ENCODE measurements at places on chromosomes 7 and 10. TPM values are rescaled to one million over a fixed set of nuclear protein-coding genes. Genes with fewer than 3 reads are reported as not detected.

GRCh38 chr10:113435881-113436280 is 117.0 kb upstream of the HABP2 start:
- DNase-seq: no peak

GRCh38 chr10:77252380-77253146 is 385.0 kb downstream of the KCNMA1 start:
- DNase-seq: no peak

DNA sequence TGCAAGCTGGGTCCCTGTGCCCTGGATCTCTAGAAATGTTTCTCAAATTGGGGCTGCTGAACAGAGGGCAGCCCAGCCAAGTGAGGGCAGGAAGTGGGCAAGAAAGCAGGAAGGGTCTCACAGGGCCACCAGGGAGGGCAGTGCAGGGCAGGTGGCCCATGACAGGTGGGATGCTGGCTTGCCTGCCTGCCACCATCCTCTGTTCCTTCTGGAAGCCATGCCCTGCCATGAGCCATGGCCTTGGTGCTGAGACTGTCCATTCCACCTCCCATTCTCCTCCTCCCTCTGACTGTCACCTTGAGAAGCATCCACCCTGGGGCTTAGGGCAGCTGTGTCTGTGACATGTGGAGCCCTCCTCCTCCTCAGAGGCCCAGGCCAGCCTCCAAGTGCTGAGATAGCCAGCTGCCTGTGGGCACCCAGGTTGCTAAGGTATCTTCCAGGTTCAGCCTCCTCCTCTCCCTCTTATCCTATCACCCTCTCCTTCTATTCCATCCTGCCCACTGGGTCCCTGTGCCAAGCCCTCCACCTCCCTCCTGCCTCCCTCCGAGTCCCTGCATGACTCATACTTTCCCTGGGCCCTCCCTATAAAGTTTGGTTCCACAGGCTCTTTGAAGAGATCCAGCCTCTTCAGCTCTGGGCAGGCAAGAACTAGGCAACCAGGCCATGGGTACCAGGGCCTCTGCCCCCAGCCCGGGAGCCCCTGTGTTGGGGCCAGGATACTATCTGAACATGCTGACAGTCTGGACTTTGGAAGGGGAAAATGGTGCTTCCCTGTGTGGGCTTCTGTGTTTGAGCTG is 1.3 kb downstream of the VSIR start:
- DNase-seq: no peak

- no peak for DNase-seq
These were observed 100.1 kb downstream of the HIP1 start for GRCh38 chr7:75638594-75639070.

DNA sequence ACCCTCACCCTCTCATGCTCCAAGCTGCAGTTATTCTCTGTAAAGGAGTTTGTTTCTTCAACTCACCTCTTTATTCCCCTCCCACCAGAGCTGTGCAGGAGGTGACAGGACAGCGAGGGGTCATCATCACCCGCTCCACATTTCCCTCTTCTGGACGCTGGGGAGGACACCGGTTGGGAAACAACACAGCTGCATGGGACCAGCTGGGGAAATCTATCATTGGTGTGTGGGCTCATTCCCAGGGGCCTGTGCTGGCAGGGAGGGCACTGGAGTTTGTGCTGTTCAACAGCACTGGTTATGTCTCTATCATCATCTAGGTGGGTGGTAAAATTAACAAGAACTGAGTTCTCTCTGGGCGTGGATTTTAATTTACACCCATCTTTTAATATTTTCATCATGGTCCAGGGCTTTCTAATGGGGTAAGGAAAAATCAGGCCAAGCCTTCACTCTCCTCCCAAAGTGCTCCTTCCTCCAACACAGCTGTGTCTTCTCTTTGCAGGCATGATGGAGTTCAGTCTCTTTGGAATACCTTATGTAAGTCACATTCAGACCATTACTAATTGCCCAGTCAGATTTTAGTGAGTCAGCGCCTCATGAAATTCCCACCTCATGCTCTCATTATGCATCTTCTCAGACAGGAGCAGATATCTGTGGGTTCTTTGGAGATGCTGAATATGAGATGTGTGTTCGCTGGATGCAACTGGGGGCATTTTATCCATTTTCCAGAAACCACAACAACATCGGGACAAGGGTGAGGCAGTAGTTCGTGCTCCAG is 61.6 kb downstream of the PRSS58 start:
- DNase-seq: no peak

GRCh38 chr7:2031451-2031845 is 201.3 kb downstream of the MAD1L1 start:
- no peak for DNase-seq

DNA sequence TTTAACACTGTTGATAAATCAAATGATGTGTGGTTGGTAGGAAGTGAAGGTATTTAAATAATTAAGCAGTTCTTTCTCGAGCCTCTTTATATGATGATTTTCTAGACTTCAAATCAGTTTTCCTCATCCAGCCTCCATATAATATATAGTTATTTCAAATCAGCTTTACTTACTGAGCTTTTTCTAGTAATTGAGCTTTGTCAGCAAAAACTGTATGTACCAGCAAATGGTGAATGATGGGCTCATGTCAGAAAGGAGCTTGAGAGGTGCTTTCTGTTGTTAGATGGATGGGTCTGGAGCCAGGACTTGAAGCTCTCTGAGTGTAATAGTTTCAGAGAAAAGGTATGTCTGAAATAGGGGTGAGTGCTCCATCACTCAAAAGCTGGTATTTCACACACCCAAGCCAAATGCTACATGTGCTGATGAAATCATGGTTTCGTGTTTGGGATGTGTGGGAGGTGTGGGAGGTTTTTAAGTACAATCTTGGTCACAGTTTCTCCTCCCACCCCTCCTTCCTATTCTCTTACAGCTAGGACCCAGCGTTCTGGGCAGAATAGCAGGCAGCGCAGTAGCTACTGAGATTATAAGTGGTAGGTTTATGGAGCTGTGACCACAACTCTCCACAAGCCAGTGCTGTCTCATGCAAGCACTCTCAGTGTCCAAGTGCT is 55.8 kb downstream of the LRMDA start:
- no peak for DNase-seq

DNA sequence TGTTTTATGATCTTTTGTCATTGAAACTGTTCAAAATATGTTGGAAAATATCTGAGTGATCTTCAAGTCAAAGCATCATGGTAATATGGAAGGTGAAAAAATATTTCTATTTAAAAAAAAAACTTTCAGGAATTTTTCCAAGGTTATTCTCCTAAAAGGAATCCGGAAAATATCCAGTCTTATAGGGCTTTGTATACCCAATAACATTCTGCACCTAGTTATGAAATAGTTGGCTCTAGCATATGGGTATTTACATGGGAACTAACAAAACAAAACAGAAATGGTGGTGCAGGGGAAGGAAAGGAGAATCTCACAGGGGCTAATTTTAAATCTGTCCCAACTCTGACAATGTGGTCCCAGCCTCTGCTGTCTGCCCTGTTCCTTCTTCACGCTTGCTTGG is 167.1 kb upstream of the RHEB start:
- DNase-seq: no peak

DNA sequence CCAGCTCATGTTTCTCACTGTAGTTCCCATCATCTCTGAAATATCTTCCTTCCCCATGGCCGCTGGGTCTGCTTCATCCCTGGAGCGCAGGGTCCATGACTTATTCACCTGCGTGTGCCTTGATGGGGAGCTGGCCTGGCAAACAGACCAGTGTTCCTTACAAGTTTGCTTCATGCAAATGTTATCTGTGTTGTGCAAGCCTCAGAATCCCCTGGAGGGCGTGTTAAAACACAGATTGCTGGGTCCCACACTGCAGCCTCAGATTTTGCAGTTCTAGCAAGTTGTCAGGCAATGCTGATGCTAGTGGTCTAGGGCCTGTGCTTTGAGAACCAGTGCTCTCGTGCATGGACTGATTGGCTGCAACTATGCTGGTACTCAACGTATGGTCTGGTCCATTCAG is 7.2 kb upstream of the DMBT1 start:
- DNase-seq: no peak

DNA sequence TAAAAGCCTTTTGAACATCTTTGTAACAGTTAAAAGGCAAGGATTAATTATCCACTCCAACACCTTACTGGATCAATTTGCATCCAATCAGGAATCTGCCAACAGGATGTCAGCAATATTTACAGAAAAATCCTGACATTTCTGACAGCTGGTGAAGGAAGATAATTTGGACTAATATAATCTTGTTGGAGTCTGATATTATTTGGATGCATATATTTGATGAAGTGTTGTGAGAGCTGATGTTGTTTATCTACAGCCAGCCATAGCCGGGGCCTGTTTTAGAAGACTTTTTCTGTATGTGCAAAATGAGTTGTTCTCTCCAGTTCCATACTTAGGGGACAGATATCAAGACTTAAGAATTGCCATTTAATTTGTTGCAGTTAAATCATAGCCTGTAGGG is 91.1 kb downstream of the GPR37 start:
- DNase-seq: no peak

- no peak for DNase-seq
These were observed 111.5 kb downstream of the CCNY start for GRCh38 chr10:35447693-35448407.

- DNase-seq: no peak
These were observed 1.4 kb downstream of the HTRA1 start for GRCh38 chr10:122462533-122463465.

- DNase-seq: no peak
These were observed 85.3 kb downstream of the HECTD2 start for GRCh38 chr10:91495402-91495801.

DNA sequence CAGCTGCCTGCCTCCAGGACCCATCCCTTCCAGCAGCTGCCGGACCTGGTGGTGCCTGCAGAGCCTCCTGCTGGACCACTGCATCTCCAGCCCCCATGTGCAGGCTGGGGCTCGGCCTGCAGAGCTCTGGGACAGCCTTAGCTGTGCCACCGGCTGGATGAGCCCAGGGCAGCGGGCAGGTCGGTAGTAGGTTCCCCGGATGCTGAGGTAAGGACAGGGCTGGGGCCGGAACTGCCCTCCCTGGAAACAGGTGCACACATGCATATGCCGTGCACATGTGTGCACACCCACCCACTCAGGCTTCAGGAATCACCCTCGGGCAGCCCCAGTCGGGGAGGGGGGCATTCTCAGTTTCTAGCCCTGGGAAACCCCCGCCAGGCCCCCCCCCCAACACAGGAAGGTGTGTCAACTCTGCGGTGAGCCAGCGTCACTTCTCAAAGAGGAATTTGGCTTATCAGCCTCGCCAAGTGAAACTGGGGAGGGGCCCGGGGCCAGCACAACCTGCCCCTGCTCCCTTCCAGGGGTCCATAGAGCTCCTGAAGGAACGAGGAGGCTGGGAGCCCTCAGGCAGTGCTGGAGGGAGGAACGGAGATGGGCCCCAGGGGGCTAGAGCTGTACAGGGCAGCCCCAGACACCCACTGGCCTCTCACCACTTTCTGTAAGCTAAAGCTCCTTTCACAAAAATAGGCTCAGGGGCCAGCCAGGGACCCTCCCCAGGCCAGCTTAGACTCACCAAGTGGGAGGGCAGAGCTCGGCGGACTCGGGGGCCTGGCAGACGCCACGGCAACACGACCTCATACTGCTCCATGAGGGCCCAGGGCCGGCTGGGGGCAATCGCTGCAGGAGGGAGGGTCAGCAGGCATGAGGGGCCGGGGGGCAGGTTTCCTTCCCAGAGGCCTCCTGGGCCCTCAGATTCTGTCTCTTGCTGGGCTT is 1.7 kb downstream of the ADAM8 start:
- DNase-seq: no peak

DNA sequence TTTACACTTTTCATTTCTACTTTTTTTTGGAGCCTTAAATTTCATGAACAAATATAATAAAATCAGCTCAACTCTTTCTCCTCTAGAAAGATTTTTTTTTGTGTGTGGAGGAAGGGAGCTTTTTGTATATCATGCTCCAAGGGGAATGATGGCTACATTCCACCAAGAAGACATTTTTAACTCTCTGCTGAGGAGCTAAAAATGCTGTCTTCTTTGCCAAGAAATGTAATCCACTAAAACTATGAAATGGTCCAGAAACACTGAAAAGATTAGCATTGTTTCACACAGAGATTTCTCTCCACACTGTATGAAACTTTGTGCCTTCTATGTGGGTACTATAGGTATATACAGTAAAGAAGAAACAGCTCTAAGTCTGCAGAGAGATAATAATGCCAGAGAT is 74.1 kb upstream of the ANK3 start:
- no peak for DNase-seq

GRCh38 chr7:158876984-158877383 is 20.6 kb downstream of the DYNC2I1 start:
- no peak for DNase-seq

DNA sequence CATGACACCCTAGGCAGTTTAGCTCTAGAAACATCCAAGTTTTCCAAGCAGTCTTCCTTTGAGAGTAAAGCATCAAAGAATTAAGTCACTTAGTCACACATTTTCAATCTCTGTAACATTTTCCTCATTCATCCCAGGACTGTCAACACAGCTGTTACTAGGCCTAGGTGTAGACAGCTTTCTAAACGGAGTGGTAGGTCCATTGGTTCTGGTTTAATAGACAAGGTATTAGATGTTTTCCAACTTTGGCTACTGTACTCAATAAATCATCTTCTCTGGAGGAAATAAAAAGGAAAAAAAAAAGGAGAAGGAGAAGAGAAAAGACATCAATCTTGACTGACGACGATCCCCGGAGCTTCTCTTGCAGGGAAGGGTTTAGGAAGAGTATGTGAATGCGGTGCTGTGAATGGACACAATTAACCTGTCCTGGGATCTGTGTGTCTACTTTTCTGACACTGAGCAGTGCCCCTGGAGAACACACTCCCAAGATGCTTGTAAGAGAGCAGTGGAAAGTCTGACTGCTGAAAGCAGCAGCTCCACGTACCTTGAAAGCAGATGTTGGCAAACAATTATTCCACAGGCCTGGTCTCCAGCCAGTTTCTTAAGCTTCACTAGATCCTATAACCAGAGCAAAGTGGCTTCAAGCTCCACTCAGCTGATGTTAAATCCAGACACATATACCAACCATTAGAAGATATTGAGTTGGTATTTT is 59.1 kb downstream of the CXCL12 start:
- no peak for DNase-seq

DNA sequence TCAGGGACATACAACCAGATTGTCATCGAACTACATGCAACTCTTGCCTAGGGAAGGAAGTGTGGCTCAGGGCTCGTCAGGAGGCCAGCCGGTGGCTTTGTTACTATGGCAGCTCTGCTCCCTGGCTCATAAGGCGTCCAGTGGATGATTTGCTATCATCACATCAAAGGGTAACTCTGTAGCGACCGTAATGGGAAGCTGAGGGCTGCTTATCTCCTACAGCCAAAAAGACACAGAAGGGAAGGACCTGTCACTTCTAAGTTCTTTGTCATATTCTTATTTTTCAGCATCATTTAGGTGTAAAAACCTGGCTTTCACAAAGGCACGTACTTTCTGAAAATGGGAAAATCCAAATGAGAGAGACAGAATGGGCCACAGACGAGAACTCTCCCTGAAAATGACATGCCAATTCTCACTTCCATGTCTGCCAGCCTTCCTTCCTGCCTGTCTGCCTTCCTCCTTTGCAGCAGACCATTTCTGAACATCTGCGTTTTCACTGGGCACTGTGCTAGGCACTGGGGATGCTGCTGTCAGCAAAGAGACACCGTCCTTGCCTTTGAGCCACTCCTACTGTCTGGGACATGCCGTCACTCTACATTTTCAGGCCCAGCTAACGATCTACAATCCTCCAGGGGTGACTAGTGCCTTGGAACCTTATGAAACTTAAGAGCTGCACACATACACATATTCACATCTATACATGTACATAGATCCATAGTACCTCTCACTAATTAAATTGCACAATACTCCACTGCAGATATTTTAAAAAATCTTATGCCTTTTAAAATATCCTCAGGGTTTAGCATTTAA is 26.9 kb downstream of the ENKUR start:
- DNase-seq: no peak

The H2BK1 gene
- not detected for total RNA-seq

Data from thymus (tissue), 14 donors.